ENCODE measurements at places on chromosomes 3 and 15.

DNA sequence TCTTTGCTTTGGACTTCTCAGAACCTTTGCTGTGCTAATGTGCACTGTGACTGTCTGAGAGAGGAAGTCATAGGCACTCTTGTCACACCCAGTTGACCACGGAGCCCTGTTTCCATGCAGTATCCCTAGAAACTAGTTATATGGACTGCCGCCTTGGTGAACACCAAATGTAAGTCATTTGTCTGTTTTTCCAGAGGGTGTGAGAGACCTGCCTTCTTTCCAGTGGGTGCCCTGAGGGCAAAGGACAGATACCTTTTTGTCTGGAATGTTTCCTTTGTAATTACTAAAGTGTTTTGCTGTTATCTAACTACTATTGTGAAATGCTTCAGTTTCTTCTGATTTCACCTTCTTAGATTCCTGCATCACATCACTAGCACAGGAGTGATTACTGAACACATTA is 91.8 kb downstream of the LARS2 start:
- peak; percentile 23 for DNase-seq

DNA sequence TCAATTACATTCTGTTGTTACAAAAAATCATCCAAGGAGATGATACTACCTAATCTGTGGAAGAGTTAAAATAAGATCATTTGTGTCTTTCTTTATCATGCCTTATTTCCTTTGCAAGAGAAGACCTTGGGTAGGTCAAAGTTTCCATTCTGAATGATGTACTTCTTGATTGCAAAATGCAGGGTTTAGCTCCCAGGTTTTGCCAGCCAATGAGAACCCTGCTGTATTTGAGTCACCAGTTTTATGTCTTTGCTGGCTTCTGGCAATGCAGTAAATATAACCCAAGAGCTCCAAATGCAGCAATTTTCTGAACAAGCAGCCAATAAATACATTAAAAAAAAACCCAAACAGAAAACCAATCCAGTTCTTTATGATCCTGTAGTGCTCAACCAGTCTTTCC is 204.9 kb downstream of the CADPS start:
- DNase-seq = no peak

DNA sequence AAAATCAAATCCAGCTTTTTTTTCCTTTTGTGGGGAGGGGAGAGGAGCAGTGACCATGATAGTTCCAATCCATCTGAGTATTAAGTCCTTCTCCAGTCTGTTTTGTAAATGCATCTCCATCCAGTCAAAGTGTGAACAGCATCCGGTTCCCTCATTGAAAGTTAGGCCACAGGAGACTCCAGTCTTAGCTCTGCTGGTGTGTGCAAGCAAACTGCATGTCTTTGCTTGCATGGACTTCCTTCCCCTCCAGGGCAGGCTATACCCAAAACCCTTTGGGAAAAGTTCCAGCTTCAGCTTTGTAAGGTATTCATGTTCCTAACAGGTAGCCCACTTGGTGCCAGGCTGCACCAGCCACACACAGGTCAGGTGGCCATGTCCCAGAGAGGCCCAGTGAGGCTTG is 3.1 kb upstream of the MAN2C1 start:
- no peak for DNase-seq

GRCh38 chr3:184552296-184552695 is 9.3 kb upstream of the EPHB3 start:
- DNase-seq = no peak

- DNase-seq = peak; percentile 39
Observed at GRCh38 chr3:126969586-126969985, 13.3 kb upstream of the PLXNA1 start.

- DNase-seq = no peak
Observed at GRCh38 chr3:160781402-160781801, 25.4 kb downstream of the PPM1L start.

DNA sequence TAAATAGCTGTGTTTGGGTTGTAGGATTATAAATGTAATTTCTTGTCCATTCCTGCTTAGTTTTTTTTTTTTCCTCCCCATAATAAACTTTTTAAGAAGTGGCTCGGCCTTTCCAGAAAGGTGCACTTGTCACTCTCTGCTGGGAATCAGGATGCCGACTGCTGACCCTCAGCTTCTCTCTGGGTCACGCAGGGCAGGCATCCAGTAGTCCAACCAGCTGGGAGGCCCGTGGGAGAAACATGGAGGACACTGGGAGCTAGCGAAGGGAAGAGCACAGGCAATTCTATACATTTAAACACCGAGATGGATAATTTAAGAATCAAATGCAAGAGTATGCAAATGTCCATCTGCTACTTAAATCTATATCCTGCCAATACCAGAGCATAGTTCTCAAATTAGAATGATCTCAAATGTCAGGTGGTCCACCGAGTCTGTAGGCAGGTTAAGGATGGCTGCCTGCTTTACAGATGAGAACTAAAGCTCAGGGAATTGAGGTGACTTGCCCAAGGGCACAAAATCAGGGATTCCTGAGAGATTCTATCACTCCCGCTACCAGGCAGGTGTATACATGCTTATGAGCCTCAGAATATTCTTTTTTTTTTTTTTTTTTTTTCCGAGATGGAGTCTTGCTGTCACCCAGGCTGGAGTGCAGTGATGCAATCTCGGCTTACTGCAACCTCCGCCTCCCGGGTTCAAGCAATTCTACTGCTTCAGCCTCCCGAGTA is 64.5 kb downstream of the DAPK2 start:
- no peak for DNase-seq

DNA sequence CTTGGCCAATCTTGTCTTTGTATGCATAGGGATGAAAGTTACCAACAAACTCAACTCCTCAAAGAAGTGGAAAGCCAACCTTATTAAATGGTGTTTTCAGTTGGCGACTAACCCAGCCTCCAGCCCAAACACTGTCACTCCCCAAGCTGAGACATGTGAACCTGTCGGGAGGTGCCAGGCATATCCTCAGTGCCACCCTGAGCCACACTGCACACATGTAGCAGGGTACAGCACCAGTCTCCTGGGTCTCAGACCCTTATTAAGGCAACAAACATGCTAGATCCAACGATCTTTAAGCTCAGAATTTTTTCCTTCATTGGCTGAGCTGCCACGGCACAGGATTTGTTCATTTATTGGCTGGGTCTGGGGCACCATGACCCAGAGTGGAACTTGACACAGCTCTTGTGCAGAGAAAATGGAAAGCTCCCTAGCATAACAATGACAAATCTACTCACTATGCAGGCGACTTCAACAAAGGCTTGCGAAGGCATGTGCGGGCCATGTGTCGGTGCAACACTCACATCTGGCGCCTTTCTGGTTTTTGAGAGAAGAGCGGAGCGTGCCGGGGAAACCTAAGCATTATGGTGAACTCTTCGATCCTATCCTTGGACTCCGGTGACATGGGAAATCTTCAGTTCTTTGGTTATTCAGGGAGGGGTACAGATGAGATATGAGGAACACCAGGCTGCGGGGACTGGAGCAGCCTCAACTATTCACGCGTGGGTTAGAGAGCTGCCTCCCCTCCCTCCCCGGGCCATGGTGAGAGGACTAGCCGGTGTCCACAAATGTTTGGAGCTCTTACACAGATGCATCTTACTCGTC is 190.1 kb downstream of the FAM43A start:
- no peak for DNase-seq

DNA sequence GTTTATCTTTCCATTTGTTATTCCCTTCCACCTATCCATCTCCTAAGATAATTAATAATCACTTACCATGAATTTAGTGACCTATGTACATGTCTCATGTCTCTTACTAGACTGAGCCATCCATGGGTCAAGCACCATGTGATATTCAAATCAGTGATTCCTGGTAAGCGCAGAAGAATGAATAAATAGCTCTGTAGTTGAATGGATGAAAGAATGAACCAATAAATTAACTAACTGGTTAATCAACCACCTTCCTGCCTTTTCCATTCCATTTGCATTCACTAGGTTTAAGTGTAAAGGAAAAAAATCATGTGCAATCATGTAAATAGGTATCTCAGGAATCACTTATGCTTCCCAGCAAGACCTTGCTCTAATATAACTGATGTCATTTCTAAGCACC is 779.5 kb downstream of the NTRK3 start:
- no peak for DNase-seq

GRCh38 chr15:80419546-80419945 is 15.4 kb downstream of the ARNT2 start:
- peak; percentile 29 for DNase-seq

- peak; percentile 58 for DNase-seq
Observed at GRCh38 chr3:194148383-194148782, 12.4 kb downstream of the HES1 start.

GRCh38 chr3:122357828-122358702 is 25.0 kb downstream of the MIX23 start:
- DNase-seq = peak; percentile 23

GRCh38 chr15:69609776-69610175 is 157.2 kb downstream of the RPLP1 start:
- DNase-seq = no peak

GRCh38 chr3:99868311-99868646 is 50.6 kb downstream of the CMSS1 start:
- no peak for DNase-seq

DNA sequence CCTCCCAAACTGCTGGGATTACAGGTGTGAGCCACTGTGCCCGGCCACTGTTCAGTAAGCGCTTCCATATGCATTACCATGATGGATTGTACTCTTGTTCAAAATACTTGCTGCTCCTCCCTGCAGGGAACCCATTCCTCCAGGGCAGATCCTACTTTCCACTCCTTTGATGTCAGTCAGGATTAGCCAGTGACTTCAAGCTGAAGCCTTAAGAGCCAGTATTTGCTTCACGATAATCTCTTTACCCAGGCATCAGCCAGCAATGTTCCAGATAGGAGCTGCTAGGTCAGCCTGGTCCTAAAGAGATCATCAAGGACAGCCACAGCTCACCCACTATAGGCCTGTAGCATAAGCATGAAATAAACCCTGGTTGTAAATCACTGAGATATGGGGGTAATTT is 96.5 kb upstream of the UBE2E2 start:
- DNase-seq = no peak

DNA sequence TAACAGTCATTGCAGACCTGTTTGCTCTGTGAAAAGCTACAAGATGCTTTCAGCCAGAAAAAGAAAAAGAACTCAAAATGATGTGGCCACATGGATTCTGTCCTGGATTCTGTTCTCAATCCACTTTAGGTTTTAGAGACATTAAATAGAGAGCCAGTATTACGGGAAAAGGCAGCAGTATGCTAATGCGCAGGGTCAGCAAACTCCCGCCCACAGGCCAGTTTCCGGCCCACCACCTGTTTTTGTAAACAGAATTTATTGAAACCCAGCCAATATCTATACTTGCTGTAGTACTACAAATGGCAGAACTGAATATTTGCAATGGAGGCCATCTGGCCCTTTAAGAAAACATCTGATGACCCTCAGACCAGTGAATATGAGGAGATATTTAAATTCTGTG is 416.1 kb downstream of the ERC2 start:
- no peak for DNase-seq

- no peak for DNase-seq
Observed at GRCh38 chr15:58864602-58865424, 68.7 kb downstream of the SLTM start.

GRCh38 chr15:48001393-48002039 is 119.3 kb upstream of the SLC24A5 start:
- no peak for DNase-seq

DNA sequence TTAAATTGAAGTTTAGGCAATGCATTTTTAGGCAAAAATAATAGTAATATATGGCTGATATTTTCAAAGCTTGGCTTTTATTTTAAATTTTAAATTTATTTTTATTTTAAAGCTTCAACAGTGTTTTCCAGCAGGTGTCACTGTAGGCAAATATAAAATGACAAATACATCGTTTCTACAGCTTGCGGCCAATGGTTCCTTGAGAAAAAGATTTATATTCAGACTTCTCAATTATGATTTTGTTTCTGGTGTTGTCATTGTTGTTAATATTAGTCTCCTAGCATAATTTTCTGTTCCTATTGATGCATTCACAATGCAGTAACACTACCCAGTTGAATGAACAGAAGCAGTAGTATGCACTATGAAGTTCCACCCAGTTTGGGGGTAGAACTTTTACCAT is 220.7 kb upstream of the DNAJC19 start:
- DNase-seq = peak; percentile 11

- no peak for DNase-seq
Observed at GRCh38 chr3:156677536-156677935, 3.1 kb downstream of the TIPARP start.

- DNase-seq = peak; percentile 27
Observed at GRCh38 chr3:168870892-168871291, 775.2 kb upstream of the GOLIM4 start.
